ENCODE measurements at places on chromosomes 16 and 17.

DNA sequence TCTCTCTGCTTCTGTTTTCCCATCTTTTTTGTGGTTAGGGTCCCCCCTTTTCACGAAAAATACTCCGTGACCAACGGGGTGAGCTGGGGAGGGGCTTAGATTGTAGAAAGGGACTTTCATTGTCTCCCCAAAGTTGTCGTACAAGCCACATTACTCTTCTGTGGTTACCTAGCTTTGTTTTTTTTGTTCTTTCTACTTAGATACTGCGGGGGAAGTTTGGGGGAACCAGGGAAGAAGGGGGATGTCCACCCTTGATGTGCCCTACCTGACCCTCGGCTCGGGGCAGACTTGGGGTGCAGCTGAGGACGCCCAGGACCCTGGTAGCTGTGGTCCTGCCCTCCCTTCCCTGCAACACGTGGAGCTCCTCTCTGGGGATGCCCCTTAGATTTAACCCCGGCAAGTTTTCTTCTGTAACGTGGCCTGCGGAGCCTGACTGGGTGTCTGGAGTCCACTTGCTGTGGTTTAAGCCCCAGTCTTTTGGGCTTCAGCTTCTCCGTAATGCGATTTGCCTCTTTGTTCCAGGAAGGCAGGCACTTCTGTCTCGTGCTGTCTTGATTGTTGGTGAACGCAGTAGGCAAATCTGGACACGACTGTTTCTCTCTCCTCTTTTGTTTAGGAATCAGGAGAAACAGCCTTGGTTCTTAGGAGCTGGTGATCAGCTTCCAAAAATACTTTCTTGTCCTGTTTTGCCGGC lies 892 bp downstream of the ABCC1 start:
- no peak for DNase-seq

GRCh38 chr16:86075488-86075785 lies 176.5 kb downstream of the IRF8 start:
- DNase-seq: no peak

GRCh38 chr17:32658470-32659418 lies 172.0 kb downstream of the CDK5R1 start:
- DNase-seq: no peak

DNA sequence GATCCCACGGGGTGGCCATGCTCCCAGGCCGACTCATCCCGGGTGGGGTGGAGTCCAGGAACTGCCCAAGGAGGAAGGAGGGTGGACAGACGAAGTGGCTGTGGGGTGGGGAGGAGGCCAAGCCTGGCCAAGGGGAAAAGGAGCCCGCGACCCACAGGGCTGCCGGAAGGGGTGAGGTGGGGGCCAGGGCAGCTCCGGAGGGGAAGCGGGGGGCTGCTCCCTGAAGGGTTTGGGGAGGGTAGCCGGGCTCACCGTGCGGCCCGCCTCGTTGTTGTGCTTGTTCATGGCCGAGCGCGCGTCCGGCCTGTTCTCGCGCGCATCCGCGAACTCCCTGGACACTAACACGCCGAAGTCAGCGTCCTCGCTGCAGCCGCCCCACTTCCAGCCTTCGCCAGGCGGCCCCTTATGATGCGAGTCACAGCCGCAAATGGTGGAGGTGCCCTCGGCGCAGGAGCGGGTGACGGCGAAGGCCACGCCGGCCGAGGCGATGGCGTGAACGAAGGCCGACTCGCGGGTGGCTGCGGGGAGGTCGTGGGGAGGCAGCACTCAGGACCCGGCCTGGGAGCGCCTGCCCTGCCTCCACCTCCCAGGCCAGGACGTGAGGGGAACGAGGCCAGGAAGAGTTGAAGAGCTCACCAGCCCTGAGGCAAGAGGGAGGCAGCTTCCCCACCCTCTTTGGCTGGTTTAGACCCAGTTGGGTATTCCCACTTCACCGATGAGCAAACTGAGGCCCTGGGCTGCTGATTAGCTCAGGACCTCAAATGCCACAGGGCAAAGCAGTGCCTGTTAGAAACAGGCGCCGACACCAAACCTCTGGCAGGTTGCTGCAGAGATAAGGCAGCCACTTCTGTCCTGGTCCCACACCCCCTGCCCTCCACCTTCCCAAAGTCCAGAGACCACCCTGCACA lies 48.7 kb downstream of the WNT3 start:
- no peak for DNase-seq

- no peak for DNase-seq
Observed at GRCh38 chr16:54631782-54632181, 298.9 kb upstream of the IRX5 start.

- DNase-seq: peak; percentile 81
Observed at GRCh38 chr17:17781591-17782496, 54.9 kb downstream of the SREBF1 start.

- DNase-seq: no peak
Observed at GRCh38 chr17:64698725-64699124, 36.6 kb upstream of the SMURF2 start.

- DNase-seq: no peak
Observed at GRCh38 chr17:55140809-55141208, 124.0 kb upstream of the HLF start.

DNA sequence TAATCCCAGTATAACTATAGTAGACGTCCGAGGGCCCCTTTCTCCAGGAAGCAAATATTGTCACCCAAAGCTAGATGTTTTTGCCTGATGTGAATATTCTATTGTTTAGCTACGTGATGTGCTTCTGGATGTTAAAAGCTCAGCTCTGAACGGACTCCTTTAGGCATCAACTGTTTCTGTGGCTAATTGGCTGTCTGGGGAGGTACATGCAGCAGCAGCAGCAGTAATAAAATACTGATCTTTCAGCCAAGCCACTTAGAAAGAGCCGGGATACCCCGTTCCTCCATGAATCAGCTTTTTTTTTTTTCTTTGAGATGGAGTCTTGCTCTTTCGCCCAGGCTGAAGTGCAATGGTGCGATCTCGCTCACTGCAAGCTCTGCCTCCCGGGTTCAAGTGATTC lies 43.0 kb downstream of the TRARG1 start:
- DNase-seq: no peak

GRCh38 chr16:3879258-3879886 lies 1.1 kb downstream of the CREBBP start:
- DNase-seq: no peak

DNA sequence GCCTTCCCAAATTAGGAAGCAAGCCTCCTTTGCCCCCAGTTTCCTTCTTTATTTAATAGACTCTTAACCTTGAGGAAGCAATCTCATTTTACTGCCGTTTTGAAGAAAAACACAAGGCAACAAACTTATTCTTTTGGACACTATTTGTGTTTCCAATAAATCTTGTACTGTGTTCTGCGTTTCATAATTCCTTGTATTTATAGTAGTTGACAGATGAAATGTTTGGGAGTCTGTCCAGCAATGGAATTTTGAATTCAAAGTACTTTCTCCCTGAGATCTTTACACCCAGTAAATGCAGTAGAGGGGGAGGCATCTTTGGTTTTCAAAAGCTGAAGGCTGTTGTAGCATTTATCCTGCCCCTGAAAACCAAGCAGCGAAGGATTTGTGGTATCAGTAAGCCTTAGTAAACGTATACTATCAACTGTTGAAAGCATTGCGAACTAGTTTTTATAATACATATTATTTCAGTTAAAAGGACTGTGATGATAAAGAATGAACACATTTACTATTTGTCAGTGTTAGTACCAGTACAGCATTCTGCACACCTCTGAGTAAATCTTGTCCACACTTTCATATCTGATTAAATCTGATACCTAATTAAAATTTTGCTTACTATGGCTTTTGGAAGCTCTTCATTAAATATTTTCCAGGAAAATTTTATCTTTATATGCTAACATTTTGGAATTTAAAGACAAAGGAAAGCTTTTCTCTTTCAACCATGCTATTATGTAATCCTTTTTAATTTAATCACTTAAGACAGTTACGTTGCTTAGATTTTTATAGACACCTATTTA lies 83.1 kb downstream of the TNRC6C start:
- DNase-seq: no peak

GRCh38 chr17:81976332-81977210 lies 858 bp upstream of the ASPSCR1 start:
- no peak for DNase-seq

- no peak for DNase-seq
Observed at GRCh38 chr16:81544700-81545271, 100.2 kb downstream of the CMIP start.

- no peak for DNase-seq
Observed at GRCh38 chr17:68601565-68602288, 560 bp upstream of the FAM20A start.

- DNase-seq: no peak
Observed at GRCh38 chr17:1077986-1078711, 81.2 kb downstream of the TIMM22 start.
